ENCODE measurements at places on chromosomes 13 and 19. TPM values are rescaled to one million over a fixed set of nuclear protein-coding genes. Genes with fewer than 3 reads are reported as not detected.

GRCh38 chr19:36488118-36488845, 1.1 kb downstream of the ZNF566 start:
- no peak for ATAC-seq

GRCh38 chr13:57302604-57303003, 135.6 kb downstream of the PRR20E start:
- ATAC-seq, result peak; percentile 88

WDR18 gene
- total RNA-seq, result 43.3 TPM

DNA sequence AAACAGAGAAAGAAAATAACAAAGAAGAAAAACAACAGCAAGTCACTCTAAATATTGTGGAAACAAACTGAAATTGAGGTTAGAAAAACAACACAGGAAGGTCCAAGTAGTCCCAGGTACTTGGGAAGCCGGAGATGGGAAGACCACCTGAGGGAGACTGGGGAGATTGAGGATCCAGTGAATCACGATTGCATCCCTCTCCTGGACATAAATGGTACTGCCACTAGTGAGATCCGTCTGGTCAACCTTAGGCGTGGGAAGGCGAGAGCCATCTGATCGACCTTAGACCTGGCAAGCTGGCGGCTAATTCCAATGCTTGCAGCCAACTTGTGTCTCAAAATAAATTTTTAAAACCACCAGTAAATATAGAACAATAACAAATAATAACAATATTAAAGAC, 81.9 kb downstream of the ZNF726 start:
- no peak for ATAC-seq

- no peak for ATAC-seq
Observed at GRCh38 chr13:25131881-25132420, 36.0 kb downstream of the PABPC3 start.

KIR2DL1 gene
- total RNA-seq, result not detected

TTC9B gene
- 17.7 TPM for total RNA-seq

Data from motor neuron (in vitro differentiated cells).